Left kidney (tissue), 8 donors: ENCODE measurements at places on chromosomes 5 and 9.

DNA sequence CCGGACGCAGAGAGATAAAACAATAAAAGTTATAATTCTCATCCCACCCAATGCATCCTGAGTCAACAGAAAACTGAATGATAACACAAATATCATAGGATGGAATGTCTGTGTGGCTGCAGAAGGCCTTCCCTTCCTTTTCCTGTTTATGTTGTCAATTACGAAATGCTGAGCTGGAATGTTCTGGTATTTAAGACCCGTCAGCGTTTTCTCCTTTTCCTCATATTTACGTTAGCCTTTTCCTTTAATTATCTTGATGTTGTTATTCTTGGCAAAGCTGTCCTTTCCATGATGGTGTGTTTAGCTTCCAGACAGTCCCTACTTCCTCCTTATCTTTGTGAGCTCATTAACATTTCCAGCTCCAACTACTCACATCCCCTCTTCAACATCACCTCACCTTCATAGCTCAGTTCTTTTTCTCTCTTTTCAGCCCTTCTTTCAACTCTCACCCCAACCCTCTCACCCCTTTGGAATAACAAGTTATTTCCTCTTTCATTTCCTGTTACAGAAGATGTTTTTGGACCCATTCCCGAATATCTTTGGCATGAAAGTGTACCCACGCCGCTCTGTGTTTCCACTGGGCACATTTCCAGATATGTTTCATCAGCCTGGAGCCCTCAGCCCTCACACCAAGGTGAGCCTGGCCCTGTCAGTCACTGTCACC lies 221.6 kb downstream of the NR2F1-AS1 start:
- peak; percentile 63 for DNase-seq

- no peak for DNase-seq
Measured at GRCh38 chr9:135671591-135672041, 8.5 kb downstream of the LCN9 start.

GRCh38 chr5:67680099-67680498 lies 483.5 kb upstream of the CD180 start:
- DNase-seq = no peak

- DNase-seq = no peak
Measured at GRCh38 chr9:25691786-25692185, 13.5 kb upstream of the TUSC1 start.

DNA sequence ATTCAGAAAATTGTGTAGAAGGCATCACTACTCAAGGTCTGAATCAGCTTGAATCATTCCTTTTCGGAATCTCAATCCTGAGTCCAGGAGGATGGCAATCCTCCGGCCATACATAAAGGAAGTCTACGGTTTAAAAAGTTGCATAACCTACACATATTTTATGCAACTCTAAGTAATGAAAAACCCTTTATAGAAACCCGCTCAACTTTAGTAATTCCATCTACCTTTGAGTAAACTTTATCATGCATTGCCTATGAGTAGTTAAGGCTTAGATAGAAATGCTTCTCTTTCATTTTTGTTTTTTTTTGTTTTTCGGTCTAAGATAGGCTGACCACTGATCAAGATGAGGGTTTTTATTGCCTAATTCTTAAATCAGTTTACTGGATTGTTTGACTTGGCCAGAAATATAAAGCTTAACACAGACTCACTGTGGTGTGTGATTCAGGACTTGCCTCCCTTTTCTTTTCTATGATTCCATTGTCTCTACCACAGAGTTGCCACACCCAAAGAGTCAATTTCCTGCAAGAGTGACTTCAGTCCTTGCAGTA lies 85.0 kb downstream of the LURAP1L start:
- DNase-seq = no peak

DNA sequence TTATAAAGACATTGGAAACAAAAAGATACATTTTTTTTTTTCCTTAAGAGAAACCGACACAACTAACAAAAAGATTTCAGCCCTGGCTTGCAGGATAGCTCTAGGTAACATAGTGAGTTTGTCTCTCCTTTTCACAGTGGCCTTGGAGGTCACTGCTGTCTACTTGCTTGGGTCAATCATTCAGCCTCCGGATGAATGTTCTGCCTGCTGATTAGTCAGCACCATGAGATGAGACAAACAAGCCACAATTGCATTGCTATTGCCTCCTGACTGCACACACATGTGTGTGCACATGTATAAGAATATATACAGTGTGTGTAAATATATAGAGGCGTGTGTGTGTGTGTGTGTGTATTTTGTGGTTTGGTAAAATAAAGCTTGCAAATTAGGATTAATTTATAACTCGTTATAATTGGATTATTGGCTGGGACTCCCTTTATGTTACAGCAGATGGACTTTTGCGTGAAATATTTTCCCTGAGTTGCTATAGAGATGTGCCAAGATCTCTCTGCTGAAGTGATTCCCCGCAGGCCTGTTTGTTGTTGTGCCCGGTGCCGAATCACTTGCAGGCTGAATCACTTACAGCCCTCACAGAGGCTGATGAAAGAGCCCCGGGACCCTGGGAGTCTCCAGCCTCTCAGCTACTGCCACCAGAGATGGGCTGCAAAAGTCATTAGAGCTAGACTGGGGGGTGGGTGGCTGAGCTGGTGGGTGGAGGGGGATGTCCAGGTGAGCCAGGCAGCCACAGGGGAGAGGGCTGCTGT lies 161.2 kb downstream of the FGF18 start:
- no peak for DNase-seq

- no peak for DNase-seq
Measured at GRCh38 chr5:137164536-137164935, 334.6 kb downstream of the SPOCK1 start.
